ENCODE measurements at places on chromosomes 5 and 9.

DNA sequence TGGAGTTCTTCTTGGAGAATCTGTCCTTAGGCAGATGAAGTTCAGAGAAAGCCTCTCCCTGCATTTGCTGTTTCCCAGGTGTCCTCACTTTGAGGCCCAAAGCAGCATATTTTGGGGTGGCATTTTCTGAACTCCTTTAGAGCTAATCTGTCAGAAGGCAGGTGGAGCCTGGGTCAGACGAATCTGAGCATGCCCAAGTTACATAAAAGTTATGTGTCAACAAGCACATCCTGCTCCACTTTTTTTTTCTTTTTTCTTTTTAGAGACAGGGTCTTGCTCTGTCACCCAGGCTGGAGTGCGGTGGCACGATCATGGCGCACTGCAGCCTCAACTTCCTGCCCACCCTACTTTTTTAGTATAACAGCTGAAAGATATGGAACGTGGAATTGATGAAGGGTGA is 41.3 kb upstream of the HSPA9 start:
- DNase-seq = no peak

DNA sequence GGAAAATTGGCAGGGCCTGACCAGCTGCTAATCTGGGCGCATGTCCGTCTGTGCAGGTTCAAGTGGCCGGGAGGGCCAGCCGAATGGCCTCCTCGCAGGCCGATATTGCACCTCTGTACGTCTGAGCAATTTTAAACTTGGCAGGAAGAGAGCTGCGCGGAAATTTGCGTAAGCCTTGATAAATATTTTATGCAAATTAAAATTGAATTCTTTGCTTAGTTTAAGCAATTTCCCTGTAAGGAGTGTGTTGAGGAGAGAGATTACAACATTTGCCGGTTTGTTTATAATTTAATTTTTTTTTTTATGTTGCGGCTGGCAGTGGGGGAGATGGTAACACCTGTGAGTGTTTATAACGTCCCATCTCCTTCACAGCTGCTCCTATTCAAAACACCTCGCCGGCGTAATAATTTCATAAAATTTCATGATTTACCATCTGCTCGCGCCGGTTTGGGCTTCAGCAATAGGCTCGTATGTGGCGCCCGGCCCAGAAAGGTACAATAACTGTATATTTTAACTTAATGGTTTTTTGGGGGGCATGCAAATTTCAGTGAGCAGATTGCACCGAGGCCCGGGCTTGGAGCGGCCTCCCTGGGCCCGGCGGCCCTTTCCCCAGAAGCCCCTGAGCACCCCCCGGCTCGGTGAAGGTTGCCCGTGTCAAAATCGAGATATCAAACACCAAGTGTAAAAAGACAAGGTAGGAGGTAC is 269.4 kb upstream of the MVB12B start:
- DNase-seq = no peak

- no peak for DNase-seq
These were observed 60.6 kb upstream of the ZFR start for GRCh38 chr5:32504989-32505596.

DNA sequence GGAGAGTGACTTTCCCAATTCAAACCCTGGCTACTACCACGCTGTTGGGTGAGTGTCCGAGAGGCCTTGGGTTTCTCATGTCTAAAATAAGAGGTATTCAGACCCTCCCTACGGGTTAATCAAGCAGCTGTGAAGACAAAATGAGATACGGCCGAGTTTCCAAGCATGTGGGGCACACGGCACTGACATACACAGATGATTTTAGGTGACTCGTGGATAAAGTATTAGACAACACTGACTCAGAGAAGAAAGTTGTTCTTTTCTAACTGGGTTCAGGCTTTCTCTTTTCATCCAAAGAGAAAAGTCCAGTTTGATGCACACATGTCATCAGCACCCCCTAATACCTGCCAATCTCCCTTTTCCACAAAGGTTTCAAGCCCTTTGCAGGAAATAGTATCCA is 15.6 kb downstream of the FOXI1 start:
- no peak for DNase-seq

GRCh38 chr9:18531136-18532065 is 57.4 kb downstream of the ADAMTSL1 start:
- no peak for DNase-seq

GRCh38 chr5:170301981-170302652 is 4.5 kb upstream of the LCP2 start:
- no peak for DNase-seq

DNA sequence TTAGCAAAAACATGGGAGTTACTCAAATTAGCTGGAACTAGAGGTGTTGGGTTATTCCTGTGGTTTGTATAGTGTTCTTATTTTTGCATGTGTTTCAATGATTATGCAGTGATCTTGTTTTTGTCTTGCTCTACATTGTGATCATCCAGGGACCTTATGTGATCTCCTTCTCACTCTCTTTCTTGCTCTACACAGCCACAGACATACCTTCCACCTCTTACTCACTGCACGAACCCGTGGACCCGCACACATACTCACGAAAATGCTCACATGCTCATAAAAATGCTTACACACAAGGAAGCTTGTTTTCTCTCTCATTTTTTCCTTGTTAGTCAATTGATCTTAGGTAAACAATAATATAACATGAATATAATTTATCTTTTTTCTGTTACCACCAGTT is 187.1 kb downstream of the KDM4C start:
- no peak for DNase-seq

DNA sequence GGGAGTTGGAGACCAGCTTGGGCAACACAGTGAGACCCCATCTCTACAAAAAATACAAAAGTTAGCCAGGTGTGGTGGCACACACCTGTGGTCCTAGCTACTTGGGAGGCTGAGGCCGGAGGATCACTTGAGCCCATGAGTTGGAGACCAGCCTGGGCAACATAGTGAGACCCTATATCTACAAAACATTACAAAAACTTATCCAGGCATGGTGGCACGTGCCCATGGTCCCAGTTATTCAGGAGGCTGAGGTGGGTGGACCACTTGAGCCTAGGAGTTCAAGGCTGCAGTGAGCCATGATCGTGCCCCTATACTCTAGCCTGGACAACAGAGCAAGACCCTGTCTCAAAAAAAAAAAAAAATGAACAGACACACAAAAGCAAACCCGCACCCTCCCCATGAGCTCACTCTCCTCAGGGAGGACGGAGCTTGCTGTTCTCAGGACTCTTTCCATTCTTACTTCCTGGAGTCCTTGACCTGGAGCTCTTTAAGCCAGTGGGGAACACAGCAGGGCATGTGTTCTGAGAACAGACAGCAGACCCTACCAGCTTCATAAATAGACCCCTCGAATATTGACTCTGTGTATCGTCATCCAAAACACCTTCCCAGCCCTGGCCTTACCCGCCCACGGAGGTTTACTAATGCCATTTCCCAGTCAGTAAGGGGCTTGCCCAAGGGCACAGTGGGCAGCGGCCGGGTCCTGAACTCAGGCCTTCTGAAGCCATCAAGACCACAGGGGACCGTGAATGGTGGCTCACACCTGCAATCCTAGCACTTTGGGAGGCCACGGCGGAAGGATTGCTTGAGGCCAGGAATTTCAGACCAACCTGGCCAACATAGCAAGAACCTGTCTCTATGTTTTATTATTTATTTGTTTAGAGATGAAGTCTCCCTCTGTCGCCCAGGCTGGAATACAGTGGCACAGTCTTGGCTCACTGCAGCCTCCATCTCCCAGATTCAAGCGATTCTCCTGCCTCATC is 11.1 kb downstream of the PTGES2 start:
- no peak for DNase-seq

GRCh38 chr5:42500003-42500599 is 76.9 kb downstream of the GHR start:
- no peak for DNase-seq

GRCh38 chr5:53343187-53343586 is 137.2 kb upstream of the FST start:
- no peak for DNase-seq

Measured in neural crest cell (in vitro differentiated cells).